ENCODE measurements at places on chromosomes 2 and 18.

GRCh38 chr2:83162421-83162820 is 1296.7 kb downstream of the SUCLG1 start:
- no peak for DNase-seq

GRCh38 chr18:59837586-59837985 is 62.2 kb upstream of the PMAIP1 start:
- peak; percentile 50 for DNase-seq

GRCh38 chr2:218313356-218313755 is 21.1 kb upstream of the TMBIM1 start:
- DNase-seq: no peak

GRCh38 chr18:75202696-75203365 is 6.1 kb downstream of the PTGR3 start:
- DNase-seq: no peak

GRCh38 chr18:688323-688722 is 24.1 kb downstream of the ENOSF1 start:
- DNase-seq: no peak

- no peak for DNase-seq
These were observed 57.3 kb upstream of the MBOAT2 start for GRCh38 chr2:9060819-9061218.

DNA sequence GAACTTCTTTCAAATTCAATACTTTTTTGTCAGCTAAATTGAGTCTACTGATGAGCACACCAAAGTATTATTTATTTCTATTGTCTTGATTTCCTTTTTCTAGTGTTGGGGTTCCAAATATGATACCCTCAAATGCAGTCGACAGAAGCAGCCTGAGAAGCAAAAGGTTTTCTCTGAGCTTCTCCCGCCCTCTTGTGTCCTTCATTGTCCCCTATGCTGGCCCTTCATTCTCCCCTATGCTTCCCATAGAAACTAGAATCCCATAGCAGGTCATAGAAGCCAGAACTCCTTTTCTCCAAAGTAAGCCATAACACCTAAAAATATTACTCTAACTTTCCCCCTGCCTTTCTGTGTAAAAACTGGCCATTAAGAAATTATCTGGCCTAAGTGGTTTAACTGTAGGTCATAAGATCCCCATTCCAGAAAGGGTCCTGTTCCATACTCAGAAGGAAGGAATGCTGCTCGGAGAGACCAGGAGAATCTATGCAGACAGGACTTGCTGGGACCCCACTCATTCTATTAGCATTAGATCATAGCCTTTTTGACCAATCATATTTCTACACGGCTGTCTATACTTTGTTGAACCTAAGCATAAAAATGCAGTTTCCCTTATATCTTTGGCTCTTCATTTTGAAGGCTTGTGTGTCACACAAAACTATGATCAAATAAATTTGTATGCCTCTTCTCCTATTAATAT is 764.6 kb upstream of the PKDCC start:
- DNase-seq: no peak

Data from NCI-H524 treated with DMSO at 0.1 percent for 48 hours (cell line).